Small intestine (tissue), 16 donors: ENCODE measurements at places on chromosomes 12 and 14.
A peak's percentile ranks its signal among the peaks of the same experiment; 100 is the strongest.

DNA sequence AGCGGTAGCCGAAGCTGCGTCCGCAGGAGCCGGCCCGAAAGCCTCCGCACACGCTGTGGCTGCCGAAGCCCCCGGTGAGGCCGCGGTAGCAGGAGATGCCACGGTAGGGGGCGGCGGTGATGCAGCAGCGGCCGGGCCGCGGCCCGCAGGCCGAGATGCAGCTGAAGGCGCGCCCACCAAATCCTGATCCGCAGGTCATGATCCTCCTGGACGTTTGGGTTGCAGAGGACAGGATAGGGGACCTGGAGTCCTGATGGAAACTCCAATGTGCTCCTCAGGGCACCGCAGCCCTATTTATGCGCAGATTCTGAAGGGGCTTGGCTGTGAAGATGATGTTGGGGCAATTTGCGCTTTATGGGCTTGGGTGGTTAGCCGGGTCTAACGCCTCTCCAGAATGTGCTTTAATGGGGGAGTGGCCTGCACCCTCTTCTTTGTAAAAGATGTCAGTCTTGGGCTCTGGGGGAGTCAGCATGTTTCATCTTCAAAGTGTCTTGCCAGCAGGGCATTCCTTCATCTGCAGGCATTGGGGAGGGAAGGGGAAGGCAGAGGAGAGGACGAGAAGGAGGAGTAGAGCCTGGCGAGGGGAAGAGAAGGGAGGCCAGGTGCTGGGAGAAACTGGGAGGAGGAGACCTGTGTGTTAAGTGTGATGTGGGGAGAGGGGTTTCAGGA lies at the start of gene KRT81:
Gene KRT81 (minus strand): TSS at position 268 of the 669 bp plus-strand sequence. CDS start 69 bp downstream, at position 199.
- no peak within 1 kb of the TSS for H3K27ac ChIP-seq
- no peaks in the 10 kb centered on the region for H3K36me3 ChIP-seq
- H3K4me3 ChIP-seq: no peak within 1 kb of the TSS
- H3K27me3 ChIP-seq: no peaks in the 10 kb centered on the region

DNA sequence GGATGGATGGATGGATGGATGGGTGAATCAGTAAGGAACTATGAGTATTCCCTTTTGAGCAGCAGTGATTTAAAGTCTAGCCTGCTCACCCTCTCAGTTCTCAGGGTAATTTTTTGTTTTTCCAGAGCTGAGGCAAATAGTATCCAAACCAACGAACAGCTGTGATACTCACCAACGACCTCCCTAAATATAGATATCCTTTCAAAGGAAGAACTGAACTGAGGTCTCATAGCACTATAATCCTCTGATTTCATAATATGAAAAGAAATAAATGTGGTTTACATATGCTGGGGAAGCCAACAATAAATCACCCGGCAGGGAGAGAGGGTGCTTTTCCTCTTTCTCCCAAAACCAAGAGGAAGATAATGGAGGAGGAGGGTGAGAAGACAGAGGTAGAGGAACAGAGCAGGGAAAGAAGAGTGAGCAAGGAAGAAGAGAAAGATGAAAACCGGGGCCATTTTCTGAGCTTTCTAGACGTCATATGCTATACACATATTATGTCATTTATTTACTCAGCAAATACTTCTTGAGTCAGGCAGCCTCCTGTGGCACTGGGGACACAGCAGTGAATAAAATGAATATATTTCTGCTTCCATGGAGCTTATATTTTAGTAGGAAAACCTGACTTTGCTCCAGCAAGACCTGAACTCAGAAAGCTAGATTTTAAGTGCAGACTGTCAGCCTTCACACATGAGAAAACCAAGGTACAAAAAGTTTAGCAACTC lies 710.7 kb upstream of the TBX3 start:
- no peaks in the 10 kb centered on the region for H3K36me3 ChIP-seq
- DNase-seq: peak; percentile 20
- H3K27me3 ChIP-seq: no peaks in the 10 kb centered on the region
- no peak overlapping the region for H3K4me3 ChIP-seq

DNA sequence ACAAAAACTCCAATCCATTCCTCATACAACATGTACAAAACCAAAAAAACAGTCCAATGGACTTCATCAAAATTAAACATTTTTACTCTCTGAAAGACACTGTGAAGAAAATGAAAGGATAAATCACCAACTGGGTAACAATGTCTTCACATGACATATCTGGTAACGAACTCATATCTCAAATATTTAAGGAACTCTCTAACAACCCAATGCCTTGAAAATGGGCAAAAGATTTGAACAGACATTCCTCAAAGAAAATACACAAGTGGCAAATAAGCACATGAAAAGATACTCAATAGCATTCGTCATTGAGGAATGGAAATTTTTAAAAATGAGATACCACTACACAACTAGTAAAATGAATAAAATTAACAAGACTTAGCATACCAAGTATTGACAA lies 198.7 kb upstream of the RASSF8 start:
- no peaks in the 10 kb centered on the region for H3K27me3 ChIP-seq
- no peak overlapping the region for H3K27ac ChIP-seq
- H3K36me3 ChIP-seq: no peaks in the 10 kb centered on the region
- DNase-seq: no peak

GRCh38 chr14:95943699-95944098 lies 67.1 kb downstream of the TUNAR start:
- no peaks in the 10 kb centered on the region for H3K36me3 ChIP-seq
- H3K4me1 ChIP-seq: no peaks in the 10 kb centered on the region
- no peak for DNase-seq
- no peak overlapping the region for H3K4me3 ChIP-seq
- peaks cover 4% of the 10 kb centered on the region for H3K27me3 ChIP-seq

DNA sequence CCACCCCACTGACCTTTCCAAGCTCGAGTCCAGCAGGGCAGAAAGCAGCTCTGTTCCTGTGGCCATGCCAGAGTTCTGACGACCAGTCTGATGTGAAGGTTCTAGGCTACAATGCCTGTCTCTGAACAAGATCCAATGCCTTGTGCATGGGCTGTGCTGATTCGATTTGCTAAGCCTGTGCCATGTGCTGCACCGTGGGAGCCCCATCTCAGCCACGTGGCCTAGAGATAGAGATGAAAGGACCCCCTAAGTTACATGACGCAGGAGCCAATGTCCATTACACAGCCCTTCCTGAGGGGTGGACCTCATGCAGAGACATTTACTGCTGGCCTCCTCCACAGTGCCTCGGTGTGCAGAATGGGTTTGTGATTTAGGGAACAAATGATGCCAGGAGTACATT lies 256.0 kb downstream of the SLC15A4 start:
- no peak for DNase-seq
- H3K36me3 ChIP-seq: no peaks in the 10 kb centered on the region
- no peaks in the 10 kb centered on the region for H3K27me3 ChIP-seq
- H3K4me3 ChIP-seq: no peak overlapping the region
- H3K4me1 ChIP-seq: no peaks in the 10 kb centered on the region

DNA sequence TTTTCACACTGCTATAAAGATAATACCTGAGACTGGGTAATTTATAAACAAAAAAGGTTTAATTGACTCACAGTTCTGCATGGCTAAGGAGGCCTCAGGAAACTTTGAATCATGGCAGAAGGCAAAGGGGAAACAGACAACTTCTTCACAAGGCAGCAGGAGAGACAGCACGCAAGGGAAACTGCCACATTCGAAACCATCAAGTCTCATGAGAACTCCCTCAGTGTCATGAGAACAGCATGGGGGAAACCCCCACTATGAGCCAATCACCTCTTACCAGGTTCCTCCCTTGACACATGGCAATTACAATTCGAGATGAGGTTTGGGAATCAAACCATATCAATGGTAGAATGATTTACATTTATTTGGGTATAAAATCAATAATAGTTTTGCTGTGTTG lies 558.5 kb downstream of the TMTC2 start:
- no peaks in the 10 kb centered on the region for H3K36me3 ChIP-seq
- no peaks in the 10 kb centered on the region for H3K4me1 ChIP-seq
- H3K27me3 ChIP-seq: no peaks in the 10 kb centered on the region
- no peak overlapping the region for H3K27ac ChIP-seq
- no peak for DNase-seq

- H3K4me3 ChIP-seq: no peak overlapping the region
- no peaks in the 10 kb centered on the region for H3K27me3 ChIP-seq
- no peaks in the 10 kb centered on the region for H3K4me1 ChIP-seq
- no peaks in the 10 kb centered on the region for H3K36me3 ChIP-seq
- no peak for DNase-seq
Measured at GRCh38 chr14:72336311-72336980, 404.2 kb downstream of the RGS6 start.

GRCh38 chr12:48688836-48689235 lies 6.8 kb upstream of the KANSL2 start:
- no peaks in the 10 kb centered on the region for H3K27me3 ChIP-seq
- DNase-seq: no peak
- H3K4me3 ChIP-seq: no peak overlapping the region
- no peak overlapping the region for H3K27ac ChIP-seq

GRCh38 chr14:69429643-69430042 lies 31.2 kb downstream of the SLC39A9 start:
- H3K27ac ChIP-seq: no peak overlapping the region
- peaks cover 21% of the 10 kb centered on the region for H3K36me3 ChIP-seq
- no peak overlapping the region for H3K4me3 ChIP-seq
- H3K27me3 ChIP-seq: no peaks in the 10 kb centered on the region
- no peak for DNase-seq

GRCh38 chr14:20733684-20734429 lies 11.8 kb upstream of the EDDM3A start:
- H3K4me1 ChIP-seq: no peaks in the 10 kb centered on the region
- no peak for DNase-seq
- H3K36me3 ChIP-seq: no peaks in the 10 kb centered on the region
- no peak overlapping the region for H3K27ac ChIP-seq

- no peak overlapping the region for H3K27ac ChIP-seq
- H3K4me3 ChIP-seq: no peak overlapping the region
- H3K4me1 ChIP-seq: no peaks in the 10 kb centered on the region
- H3K27me3 ChIP-seq: no peaks in the 10 kb centered on the region
- no peaks in the 10 kb centered on the region for H3K36me3 ChIP-seq
Measured at GRCh38 chr12:41061192-41061591, 126.9 kb upstream of the PDZRN4 start.

- H3K4me1 ChIP-seq: no peaks in the 10 kb centered on the region
- DNase-seq: no peak
- no peak overlapping the region for H3K4me3 ChIP-seq
- no peaks in the 10 kb centered on the region for H3K27me3 ChIP-seq
Measured at GRCh38 chr14:33551963-33552362, 398.9 kb downstream of the EGLN3 start.

GRCh38 chr12:28569698-28570411 lies 379.6 kb downstream of the CCDC91 start:
- no peak overlapping the region for H3K27ac ChIP-seq
- DNase-seq: peak; percentile 21
- H3K27me3 ChIP-seq: no peaks in the 10 kb centered on the region
- H3K4me3 ChIP-seq: no peak overlapping the region
- H3K36me3 ChIP-seq: no peaks in the 10 kb centered on the region
- H3K4me1 ChIP-seq: no peaks in the 10 kb centered on the region

DNA sequence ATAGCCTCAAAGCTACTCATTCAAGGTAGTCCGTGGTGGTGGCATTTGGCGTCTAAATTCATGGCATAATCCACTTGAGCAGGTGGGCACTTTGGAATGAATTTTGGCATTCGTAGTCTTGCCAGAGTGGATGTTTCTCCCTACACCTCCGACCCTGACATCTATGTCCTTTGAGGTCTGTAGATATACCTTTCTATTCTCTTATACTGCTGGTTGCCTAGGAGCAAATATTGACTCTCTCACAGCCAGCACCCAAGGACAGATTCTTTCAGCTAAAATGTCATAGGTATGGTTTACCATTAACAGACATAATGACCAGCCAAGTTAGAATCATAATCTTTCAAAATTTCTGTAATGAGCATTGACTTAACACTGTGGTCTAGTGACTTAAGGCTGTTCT lies 47.4 kb upstream of the FLRT2 start:
- no peak overlapping the region for H3K4me3 ChIP-seq
- peak; percentile 73 for DNase-seq
- no peaks in the 10 kb centered on the region for H3K27me3 ChIP-seq
- no peaks in the 10 kb centered on the region for H3K36me3 ChIP-seq

- peaks cover 2% of the 10 kb centered on the region for H3K36me3 ChIP-seq
- H3K4me3 ChIP-seq: no peak overlapping the region
- peaks cover 23% of the 10 kb centered on the region for H3K4me1 ChIP-seq
Measured at GRCh38 chr14:95483309-95484165, 32.9 kb downstream of the SYNE3 start.

GRCh38 chr14:73491256-73492042 lies 716 bp downstream of the RIOX1 start:
- H3K4me1 ChIP-seq: peaks cover 8% of the 10 kb centered on the region
- peak; percentile 76 for DNase-seq
- H3K36me3 ChIP-seq: no peaks in the 10 kb centered on the region
- H3K27ac ChIP-seq: peak overlapping the region; percentile 97
- H3K27me3 ChIP-seq: no peaks in the 10 kb centered on the region
- peak overlapping the region; percentile 92 for H3K4me3 ChIP-seq

GRCh38 chr14:37399517-37399916 lies 195.5 kb downstream of the FOXA1 start:
- H3K36me3 ChIP-seq: no peaks in the 10 kb centered on the region
- peak; percentile 20 for DNase-seq
- H3K4me1 ChIP-seq: no peaks in the 10 kb centered on the region
- H3K27ac ChIP-seq: no peak overlapping the region
- H3K4me3 ChIP-seq: no peak overlapping the region
- H3K27me3 ChIP-seq: no peaks in the 10 kb centered on the region

DNA sequence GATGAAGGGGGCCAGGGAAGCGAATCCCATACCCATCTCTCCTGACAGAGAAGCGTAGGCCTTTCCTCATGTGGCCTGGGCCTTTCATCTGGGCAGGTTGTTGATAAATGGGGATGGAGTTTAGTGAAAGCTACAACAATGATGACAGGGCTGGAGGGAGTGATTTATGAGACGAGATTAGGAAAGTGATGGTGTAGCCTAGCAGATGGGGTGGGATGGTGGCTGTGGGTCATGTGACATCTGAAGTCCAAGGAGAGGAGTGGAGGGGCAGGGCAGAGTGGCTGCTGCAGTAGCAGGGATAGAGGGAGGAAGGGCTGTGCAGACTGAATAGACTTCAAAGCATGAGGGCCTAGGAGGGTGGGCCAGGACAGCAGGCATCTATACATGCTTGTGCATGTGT lies 85.5 kb downstream of the ADCK1 start:
- H3K27me3 ChIP-seq: no peaks in the 10 kb centered on the region
- peak; percentile 18 for DNase-seq

DNA sequence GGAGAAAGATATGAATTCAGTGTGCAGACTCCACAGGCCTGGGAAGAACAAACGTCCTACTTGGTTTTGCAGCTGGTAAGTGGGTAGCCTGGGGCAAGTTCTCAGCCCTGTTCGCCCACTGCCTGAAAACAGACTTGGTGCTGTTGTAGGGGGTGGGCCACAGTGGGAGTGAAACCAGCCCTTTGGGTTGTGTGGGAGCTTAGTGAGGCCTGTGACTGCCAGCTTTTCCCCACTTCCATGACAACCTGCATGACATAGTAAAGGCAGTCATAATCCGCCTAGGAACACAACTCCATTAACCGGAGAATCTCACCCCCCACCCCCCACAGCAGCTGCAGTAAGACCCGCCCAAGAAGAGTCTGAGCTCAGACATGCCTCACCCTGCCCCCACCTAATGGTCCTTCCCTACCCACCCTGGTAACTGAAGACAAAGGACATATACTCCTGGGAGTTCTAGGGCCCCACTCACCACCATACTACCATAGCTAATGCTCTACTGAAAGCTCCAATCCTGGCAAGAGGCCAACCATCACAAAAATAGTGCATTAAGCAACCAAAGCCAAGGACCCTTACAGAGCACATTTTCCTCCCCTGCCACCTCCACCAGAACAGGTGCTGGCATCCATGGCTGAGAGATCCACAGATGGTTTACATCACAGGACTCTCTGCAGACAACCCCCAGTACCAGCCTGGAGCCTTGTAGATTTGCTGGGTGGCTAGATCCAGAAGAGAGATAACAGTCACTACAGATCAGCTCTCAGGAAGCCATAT lies 39.8 kb upstream of the LMNTD1 start:
- H3K27ac ChIP-seq: no peak overlapping the region
- H3K4me3 ChIP-seq: no peak overlapping the region
- DNase-seq: no peak
- H3K4me1 ChIP-seq: no peaks in the 10 kb centered on the region
- H3K36me3 ChIP-seq: no peaks in the 10 kb centered on the region
- H3K27me3 ChIP-seq: no peaks in the 10 kb centered on the region
